ENCODE measurements at places on chromosomes 7 and 10.
A peak's percentile ranks its signal among the peaks of the same experiment; 100 is the strongest.

DNA sequence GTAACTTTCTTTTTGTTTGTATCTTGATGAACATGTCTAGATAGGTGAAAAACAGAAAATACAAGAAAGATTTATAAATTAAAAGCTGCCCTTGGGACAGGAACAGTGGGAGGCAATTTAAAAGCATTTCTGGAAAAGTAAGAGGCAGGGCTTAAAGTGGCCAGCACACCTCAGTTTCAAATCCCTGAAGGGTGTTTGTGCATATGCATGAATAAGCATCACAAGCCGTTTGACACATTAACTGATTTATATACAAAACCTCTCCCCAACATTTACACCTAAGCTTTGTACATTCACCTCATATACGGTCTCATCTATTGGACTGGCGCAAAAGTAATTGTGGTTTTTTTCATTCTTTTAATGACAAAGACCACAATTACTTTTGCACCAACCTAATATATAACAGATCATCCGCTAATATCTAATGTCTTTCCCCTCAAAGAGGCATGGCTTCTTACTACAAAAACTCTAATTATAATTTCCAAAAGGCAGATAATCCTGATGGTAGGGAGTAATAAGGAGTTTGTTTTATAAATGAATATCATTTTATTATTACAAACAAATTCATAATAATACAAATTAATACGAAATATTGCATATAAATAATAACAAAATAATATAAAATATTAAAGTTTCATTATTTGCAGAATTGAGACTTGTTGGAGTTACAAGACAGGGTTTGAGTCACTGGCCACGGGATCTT, 48.3 kb downstream of the LRGUK start:
- no peak for DNase-seq

DNA sequence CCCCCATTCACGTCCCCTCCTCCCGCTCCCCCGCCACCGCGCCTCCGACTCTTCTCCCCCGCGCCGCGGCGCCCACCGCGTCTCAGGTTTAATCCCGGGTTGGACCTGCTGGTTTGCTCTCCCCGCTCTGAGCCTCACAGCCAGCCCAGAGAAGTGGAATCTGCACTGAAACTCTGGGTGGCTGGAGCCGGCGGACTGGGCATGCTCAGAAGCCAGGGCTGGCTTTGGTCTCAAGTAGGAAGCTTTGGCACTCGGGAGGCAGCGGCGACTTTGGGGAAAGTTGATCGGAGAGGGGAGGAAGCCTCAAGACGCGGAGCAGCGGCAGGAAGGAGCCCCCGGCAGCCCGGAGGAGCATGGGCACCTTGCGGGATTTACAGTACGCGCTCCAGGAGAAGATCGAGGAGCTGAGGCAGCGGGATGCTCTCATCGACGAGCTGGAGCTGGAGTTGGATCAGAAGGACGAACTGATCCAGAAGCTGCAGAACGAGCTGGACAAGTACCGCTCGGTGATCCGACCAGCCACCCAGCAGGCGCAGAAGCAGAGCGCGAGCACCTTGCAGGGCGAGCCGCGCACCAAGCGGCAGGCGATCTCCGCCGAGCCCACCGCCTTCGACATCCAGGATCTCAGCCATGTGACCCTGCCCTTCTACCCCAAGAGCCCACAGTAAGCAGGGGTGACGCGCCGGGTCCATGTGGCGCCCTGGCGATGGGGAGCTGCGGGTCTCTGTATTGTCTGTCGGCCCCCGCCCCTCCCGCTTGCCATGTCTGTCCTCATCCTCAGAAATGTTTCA, at the start of gene PRKG1:
Gene PRKG1, plus strand, starts transcription at position 250 of the 791 bp plus-strand sequence.
- peak; percentile 9 for DNase-seq

DNA sequence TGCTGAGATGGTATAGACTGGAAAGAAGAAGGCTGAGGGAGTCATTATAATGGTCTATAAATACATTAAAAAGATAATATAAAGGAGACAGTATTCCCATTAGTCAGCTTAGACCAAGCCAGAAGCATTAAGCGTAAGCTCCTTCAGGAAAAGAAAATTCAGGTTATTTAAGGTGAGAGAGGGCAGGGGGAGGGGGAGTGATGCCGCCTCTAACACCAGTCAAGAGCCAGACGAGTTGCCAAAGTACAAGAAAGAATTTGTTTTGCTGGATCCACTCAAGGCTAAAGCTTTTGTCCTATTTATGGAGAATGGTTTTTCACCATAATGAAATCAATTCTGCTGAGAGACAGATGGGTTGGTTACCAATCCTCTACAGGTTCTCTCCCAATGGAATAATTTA, 99.3 kb downstream of the CFAP58 start:
- no peak for DNase-seq

- DNase-seq: no peak
Observed at GRCh38 chr10:102401735-102402511, 6.4 kb downstream of the NFKB2 start.

GRCh38 chr7:47785923-47786556, 162.2 kb downstream of the PKD1L1 start:
- no peak for DNase-seq

- no peak for DNase-seq
Observed at GRCh38 chr10:97157578-97158095, 28.1 kb downstream of the SLIT1 start.

DNA sequence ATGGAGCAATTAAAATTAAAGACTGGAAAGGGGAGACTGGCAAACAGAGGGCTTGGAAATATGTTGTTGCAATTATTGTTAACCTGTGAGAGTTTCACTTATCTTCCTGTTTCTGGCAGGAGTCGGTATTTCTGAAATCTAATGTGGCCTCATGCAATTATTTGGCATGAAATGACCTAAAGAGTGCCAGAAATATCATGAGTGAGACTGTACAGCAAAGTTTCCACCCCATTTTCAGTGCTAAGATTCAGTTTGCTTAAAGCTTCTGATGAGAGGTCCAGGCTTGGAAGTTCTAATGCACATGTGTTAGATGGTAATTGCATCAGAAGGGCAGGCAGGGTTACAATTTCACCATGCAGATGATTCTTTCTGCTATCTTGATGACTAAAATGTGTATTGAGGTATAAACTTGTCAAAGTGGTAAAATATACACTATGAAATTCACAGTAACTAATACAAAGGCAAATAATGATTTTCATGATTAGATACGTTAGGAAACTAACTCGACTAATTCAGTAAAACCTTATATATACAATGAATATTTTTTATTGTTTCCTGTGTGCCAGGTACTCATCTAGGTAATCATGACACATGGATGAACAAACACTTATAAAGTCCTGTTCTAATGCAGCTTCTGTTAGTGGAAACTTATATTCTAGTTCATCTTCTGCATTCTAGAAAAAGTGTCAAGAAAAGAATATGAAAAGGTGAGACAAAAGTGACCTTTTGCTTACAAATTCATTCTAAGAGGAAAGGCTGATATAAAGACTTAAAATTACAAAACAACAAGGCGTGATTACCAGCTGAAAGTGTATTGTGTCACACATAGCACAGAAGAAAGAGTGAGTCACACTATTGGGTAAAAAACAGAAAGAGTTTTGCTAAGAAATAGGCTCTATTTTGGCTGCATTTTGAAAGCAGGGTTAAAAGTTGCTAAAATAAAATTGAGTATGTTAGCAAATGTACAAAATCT, 533.4 kb upstream of the SEMA3D start:
- DNase-seq: no peak

DNA sequence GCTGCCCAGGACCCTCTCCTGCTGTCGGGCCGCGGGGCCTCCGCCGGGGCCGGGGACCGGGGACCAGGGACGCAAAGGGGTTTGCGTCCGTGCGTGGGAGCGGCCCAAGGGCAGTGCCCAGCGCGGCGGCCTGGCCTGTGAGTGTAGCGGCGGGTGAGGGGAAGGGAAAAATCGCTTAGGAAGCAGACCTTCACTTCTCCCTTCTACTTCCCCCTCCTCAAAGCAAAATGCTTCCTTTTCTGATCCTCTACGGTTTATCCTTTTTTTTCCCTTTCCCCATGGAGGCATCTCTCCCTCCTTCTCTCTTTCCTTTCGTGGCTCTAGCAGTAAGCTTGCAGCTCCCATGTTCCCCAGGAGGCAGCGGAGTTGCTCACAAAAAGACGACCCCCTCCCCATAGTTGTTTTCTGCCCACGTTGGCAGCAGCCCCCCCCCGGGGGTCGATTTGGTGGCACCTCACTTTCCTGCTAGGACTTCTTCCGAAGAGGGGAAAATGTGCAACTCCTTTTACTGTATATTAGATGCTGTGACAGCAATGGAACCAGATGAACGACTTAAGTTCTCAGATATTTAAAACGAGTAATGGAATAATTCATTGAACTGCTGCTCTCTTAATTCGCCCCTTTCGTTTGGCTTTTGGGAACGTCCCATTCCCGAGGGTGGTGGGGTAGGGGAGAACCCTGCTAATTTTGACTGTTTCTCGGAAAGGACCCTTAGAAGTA, 724 bp downstream of the CAPZA2 start:
- DNase-seq: no peak

DNA sequence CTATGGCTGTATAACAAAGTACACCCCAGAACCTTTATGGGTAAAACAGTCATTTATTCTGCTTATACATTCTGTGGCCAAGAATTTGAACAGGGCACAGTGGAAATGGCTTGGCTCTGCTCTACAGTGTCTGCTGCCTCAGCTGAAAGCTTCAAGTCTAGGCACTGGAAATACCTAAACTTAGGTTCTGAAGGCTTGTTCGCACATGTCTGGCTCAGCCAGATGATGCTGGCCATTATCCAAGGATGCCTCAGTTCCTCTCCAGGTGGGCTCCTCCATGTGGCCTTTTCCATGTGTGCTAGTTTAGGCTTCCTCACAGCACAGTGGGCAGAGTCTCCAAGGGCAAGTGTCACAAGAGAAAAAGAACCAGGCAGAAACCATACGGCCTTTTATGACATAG, 76.8 kb downstream of the RALA start:
- DNase-seq: no peak

- DNase-seq: no peak
Observed at GRCh38 chr10:75508814-75509306, 77.4 kb downstream of the LRMDA start.

- DNase-seq: no peak
Observed at GRCh38 chr10:338171-339037, 203.1 kb downstream of the ZMYND11 start.

GRCh38 chr7:116672596-116673456, 830 bp downstream of the MET start:
- DNase-seq: no peak

GRCh38 chr7:51589111-51589510, 272.5 kb upstream of the COBL start:
- no peak for DNase-seq

DNA sequence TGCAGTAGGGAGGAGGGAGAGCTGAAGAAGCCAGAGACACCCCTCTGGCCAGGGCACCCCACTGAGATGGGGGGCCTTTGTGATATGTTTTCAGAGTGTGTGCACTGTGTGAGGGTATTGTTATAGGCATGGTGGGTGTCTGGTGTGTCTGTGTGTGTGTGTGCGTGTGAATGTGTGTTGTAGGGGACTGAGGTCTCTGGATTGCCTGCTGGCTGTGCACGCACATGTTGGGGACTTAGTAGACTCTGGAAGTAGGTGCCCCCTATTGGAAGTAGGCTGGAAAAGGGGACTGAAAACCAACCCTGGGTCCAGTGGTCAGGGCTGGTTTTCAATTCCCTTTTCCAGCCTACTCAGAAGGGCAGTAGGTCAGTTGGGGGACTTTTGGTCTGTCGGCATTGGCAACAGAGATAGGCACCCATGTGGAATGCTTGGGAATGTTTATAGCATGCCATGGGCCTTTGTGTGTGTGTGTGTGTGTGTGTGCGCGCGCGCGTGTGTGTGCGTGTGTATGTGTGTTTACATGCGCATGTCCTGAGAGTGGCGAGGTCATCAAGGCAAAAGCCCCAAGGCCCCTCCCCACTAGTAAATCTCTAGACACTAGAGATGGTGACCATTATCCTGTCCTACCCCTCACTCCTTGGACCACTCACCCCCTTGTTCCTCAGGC, 78.8 kb downstream of the HIF1AN start:
- no peak for DNase-seq

DNA sequence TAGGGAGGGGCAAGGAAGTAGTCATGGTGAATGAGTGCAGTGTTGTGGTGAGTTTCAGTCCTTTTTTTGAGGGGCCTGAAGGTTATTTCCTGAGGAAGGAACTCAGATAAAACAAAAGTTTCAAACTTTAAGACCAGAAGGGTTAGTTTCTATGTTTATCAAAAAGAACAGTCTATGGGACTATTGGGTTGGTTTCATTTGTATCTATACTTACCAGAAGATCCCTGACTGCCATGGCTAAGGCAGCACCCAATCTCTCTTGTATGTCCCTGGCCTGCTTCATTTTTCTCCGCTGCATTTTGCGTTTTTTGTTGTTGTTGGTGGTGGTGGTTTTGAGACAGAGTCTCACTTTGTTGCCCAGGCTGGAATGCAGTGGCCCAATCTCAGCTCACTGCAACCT, 19.3 kb upstream of the GAD2 start:
- no peak for DNase-seq

- DNase-seq: no peak
Observed at GRCh38 chr7:17516771-17517170, 218.3 kb downstream of the AHR start.

DNA sequence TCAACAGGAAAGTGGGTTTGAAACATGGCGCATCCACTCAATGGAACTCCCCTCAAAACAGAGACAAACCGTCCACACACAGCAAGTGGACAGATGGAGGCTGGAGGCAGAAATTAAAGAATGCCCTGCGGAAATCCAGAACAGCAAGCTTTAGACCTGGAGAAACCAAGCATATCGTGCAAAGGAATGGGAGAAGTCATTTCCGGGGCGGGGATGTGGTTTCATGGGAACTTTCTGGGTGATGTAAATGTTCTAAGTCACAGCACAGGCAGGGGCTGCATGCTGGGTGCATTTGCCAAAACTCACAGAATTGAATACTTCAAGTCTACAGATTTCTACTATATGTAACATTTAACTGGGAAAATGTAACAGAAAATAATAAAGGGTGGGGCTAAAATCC, 213.0 kb downstream of the PTPRN2 start:
- no peak for DNase-seq

DNA sequence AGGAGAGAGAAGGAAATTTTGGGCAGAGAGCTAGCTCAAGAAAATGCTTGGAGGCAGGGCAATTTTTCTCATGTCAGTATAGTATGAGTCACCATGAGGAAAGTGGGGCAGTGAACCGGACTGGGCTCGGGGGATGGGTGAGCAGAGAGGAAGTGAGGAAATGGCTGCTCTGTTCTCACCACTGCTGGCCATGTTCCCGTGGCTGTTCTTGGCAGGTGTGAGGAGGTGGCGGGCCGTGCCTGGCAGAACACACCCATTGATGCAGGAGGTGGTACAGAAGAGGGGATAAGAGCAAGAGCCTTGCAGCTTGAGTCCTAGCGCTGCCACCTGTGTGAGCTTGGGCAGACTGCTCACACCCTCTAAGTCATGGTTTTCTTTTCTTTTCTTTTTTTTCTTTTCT, 304.4 kb upstream of the LYZL1 start:
- no peak for DNase-seq

Data from stimulated activated CD4-positive, alpha-beta T cell treated with anti-CD3 and anti-CD28 coated beads, Interleukin-2, amount 100 ng/mL, for 24 hours (primary cell).